ENCODE measurements at places on chromosomes 7 and 10. TPM values are rescaled to one million over a fixed set of nuclear protein-coding genes. Genes with fewer than 3 reads are reported as not detected.

Gene AS3MT
- 5.9 TPM for total RNA-seq

Gene ZNHIT1
- total RNA-seq = 115 TPM

Gene PTPN20
- 0.47 TPM for total RNA-seq

Gene SLIT1
- total RNA-seq = 0.35 TPM

Gene GRID1
- under 0.01 TPM for total RNA-seq

Gene HABP2
- total RNA-seq = not detected

Gene PDK4
- 0.15 TPM for total RNA-seq

Gene RAPGEF5
- 1.7 TPM for total RNA-seq

Gene MMP21
- total RNA-seq = 0.30 TPM

Gene NSUN6
- 6.8 TPM for total RNA-seq

Gene UNCX
- total RNA-seq = not detected

Gene STYXL1
- 29.4 TPM for total RNA-seq

Gene SMKR1
- total RNA-seq = not detected

Gene CDHR1
- not detected for total RNA-seq

Gene FAM25G
- total RNA-seq = not detected

Gene CLCN1
- not detected for total RNA-seq
